IPS DF 19.7 (cell line): ENCODE measurements at places on chromosomes 13 and 19.

GRCh38 chr13:39510316-39510695, 92.7 kb downstream of the LHFPL6 start:
- DNase-seq, result no peak

DNA sequence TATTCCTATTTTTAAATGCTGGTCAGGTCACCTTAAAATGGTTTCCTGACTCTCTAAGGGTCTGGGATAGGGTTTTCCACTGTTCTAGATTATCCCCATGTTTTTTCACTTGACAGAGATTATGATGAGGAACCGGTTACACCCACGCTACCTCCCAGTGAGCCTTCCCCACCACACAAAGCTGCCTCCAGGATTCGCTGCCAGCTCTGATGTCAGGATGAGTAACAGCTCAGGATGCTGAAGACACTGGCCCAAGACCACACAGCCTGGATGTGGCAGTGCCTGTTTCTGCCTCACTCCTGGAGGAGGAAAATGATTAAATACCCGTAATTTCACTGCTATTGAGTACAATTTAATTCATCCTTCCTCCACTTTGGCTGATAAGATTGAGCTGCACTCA, 22.9 kb downstream of the ZNF114 start:
- no peak for DNase-seq

DNA sequence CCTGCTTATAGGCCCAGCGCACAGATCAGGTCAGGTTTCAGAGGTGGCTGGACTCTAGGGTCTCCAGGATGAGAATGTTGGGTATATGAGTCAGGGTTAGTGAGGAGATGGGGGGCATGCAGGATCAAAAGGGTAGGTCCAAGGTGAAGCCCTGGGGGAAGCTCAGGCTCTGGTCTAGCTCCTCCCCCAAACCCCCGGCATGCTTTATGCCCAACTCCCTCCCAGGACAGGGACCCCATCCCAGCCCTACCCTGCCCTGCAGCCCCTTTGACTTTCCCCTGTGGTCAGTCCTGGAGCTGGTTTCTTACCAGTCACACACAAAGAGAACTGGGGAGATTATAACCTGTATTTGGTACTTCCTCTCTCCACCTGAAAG, 9.8 kb upstream of the CEACAM18 start:
- no peak for DNase-seq

GRCh38 chr13:43911278-43911677, 31.6 kb downstream of the LACC1 start:
- DNase-seq, result no peak

GRCh38 chr13:39224671-39225240, 186.5 kb downstream of the NHLRC3 start:
- DNase-seq, result no peak

DNA sequence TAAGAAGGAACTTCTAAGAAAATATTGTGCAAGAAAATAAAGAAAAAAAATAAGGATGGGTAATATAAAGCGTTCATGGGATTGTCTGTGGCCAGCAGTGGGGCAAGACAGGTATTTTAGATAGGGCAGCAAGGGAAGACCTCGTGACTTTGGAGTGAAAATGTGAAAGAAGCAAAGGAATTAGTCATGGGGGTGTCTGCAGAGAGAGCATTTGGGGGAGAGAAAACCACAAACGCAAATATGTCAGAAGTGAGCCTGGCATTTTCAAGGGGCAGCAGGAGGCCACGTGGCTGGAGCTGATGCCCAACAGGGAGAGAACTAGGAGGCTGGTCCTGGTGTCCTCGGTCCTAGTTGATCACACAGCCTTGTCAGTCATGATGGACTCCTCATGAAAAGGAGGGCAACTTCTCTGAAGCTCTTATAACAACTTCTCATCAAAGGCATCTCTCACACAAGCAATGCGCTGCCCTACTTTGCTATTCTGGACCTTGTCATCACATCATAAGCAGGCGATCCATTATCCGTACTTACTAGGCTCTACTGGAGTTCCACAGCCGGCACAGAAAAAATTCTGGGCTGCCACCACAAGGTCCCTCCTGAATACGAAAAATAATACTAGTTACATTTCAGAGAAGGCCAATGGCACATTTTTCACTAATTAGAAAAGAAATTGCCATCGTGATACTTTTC, 31.0 kb downstream of the RUBCNL start:
- DNase-seq, result no peak

DNA sequence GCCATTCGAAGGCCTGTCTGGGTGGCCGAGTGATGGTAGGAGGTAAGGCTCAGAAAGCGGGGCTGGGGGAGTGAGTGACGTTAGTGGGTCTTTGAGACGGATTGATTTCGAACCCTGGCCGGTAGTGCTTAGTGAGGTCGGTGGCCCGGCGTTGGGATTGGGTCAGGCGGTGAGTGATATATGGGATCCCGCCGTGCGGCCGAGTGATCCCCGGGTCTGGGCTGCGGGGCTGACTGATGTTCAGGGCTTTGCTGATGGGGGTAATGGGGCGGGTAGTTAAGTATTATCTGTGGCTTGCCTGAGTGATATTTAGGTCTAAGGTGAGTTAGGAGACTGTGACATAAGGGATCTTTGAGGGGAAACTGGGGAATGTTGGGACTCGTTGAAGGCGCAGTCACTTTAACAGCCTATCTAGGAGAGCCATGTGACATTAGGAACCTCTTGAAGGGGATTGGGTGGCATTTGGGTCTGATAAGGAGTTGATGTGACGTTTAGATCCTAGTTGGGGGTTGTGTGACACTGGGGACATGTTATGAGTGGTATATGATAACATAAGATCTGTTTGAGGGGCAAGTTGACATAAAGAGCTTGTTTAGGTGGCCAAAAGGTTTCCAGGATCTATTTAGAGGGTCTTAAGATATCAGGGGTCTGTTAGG, 543 bp downstream of the PSMC4 start:
- no peak for DNase-seq

DNA sequence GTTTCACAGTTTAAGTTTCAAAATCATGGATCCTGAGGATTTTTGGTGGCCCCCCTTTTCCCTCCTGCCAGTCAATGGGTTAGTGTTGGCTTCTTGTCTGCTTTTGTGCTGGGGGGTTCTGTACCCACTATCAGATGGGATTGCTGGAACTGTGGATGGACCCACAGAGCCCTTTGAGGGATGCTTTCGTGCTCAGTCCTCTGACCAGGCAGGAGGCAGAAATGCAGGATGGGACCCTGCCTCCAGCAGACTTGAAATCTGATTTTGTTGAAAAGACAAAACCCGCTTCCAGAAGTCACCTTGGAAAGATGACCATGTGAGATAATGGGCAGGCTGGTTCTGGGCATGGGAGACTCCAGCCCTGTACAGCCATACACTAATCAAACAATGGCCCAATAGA, 408.9 kb downstream of the ZNF536 start:
- DNase-seq, result no peak

DNA sequence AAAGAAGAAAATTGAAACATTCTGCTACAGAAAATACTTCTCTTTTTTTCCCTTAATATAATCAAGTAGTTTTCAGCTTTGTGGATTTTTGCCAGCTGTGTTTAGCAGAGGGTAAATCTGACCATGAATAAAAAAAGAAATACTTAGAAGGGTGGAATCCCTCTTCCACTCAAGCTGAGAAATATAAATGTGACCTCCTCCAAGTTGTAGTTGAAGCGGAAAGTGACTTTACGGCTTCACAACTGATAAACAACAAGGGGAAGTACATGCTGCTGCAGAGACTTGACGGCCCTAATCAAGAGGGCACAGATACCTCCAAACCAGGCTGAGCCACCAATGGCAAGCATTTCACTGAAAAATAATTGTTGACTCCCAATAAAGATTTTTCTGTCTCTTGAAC, 785.0 kb downstream of the SLITRK5 start:
- DNase-seq, result no peak

DNA sequence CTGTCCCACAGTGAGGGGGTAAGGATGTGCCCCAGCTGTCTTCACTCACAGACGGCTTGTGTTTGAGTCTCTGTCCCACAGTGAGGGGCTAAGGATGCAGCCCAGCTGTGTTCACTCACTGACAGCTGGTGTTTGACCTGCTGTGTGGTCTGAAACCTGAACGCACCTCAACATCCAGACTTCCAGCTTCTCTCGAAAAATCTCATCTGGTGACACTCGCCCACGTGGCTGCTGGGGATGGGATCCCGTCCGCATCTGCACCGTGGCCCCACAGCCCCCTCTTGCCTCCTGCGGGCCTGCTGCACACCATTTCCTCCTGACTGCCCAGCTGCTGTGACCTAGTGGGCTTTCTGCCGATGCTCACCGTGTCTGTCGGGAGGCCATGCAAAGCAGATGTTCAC, 27.3 kb downstream of the CHAF1A start:
- DNase-seq, result no peak

DNA sequence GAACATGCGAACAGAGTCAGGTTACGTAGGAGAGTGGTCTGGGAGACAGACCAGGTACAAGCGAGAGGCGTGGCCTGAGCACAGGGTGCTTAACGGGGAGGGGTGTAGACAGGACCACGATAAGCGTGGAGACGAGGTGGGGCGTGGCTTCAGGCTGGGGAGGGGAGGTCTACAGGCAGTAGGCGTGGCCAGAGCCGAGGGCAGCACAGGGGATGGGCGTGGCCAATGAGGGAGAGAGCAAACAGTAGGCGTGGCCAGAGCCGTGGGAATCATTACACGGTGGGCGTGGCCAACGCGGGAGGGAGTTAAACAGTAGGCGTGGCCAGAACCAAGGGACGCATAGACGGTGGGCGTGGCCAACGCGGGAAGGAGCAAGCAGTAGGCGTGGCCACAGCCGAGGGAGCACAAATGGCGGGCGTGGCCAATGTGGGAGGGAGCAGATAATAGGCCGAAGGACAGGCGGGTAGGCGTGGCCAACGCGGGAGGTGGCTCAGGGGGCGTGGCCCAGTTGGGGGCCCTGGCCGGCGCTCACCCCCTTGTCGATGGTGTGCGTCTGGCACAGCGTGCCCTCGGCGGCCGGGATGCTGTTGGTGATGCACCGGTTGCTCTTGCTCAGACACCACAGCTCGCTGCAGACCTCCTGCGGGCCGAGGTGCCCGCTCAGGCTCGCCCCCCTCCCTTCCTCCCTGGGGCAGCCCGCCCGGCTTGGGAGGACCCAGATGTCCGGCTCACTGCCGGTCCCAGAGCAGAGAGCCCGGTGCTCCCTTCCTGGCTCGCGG, 15.2 kb upstream of the MYO1F start:
- peak; percentile 96 for DNase-seq

DNA sequence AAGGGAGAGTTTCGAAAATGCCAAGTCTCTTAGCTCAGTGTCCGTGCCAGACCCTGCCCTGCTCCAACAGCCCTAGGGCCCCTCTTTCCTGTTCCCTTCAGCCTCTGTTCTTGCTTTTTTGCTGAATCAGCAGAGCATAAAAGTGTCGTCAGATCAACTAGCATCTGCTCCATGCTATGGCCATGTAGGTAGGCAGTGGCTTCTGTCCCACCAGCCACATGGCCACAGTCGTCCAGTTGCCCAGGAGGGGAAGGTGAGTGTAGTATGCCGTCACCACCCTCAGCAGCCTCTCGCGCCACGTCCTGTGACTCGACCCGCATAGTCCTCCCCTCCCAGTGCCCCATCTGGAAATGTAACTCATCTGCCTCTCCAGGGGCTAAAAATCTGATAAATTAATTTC, 50.9 kb upstream of the ATP11A start:
- no peak for DNase-seq

DNA sequence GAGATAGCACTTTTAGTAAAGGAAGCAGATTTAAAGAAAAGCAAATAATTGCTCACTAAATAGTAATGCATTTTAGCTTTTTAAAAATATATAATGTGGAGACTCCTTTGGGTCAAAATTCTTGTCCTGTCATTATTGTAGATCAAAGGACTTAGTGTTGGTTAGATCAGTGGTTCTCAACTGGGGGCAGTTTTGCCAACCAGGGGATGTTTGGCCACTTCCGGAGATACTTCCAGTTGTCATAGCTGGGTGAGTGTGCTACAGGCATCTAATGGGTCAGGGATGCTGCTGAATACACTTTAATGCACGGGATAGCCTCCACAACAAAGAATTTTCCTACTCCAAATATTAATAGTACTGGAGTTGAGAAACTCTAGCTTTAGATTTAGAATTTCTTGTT, 126.8 kb downstream of the LMO7 start:
- DNase-seq, result no peak

DNA sequence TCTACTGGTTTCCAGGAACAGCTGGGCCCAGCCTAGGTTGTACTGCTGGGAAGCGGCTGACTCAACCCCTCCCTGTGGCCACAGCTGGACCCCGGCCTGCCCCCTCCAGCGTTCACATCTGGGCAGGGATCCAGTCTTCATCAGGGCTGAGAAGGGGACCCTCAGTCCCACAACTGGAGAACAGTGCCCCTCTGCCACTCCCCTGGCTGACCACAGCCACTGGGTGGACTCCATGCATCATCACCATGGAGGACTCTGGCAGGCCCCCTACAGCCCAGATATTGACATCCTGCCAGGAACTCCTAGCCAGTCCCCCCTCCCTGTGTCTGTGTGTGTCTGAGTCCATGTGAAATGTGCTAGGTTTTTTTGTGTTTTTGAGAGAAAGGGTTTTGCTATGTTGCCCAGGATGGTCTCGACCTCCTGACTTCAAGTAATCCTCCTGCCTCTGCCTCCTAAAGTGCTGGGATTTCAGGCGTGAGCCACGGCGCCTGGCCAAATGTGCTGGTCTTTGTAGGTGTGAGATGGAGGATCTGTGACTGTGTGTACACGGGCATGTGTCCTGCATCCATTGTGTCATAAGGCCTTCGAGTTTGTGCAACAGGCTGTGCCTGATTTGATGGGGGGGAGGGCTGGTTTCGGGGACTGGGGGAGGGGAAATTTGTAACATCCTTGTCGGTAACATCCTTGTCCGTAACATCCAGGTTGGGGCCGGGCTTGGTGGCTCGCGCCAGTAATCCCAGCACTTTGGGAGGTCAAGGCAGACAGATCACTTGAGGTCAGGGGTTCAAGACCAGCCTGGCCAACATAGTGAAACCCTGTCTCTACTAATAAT, 4.0 kb upstream of the HOOK2 start:
- no peak for DNase-seq

GRCh38 chr13:98821372-98822224, 69.1 kb upstream of the SLC15A1 start:
- no peak for DNase-seq

DNA sequence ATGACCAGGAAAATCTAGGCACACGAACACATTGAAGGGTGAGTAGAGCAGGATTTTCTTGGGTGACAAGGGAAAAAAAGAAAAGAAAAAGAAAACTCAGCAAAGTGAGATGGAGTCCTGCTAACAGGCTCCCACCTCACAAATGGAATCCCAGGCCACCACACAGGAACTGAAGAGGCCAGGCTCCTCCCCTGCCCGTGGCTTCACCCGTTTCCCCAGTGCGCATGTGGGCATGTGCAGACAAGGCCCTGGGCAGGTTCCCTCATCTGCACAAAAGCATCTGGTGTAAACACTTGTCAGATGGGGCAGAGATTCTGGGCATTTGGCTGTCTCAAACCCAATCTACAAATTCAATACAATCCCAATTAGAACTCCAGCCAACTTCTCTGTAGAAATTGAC, 24.5 kb downstream of the CFAP97D2 start:
- DNase-seq, result no peak
